ENCODE measurements at places on chromosomes 6 and 20.

DNA sequence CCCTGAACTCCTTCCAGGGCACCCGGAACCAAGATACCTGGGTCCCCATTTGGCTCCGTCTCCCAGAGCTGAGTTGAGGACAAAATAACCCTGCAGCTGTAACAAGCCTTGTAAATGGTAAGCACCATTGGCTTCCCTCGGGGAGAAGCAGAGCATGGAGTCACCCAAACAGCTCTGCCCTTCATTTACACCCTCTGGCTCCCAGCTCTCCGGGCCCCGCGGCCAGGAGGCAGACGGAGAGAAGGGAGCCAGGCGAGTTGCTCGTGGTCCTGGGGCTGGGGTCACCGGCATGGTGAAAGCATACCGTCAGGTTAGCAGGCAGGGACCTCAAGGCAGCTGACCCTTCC lies 2.1 kb downstream of the TFEB start:
- no peaks in the 10 kb centered on the region for H3K36me3 ChIP-seq
- H3K27me3 ChIP-seq: no peaks in the 10 kb centered on the region
- peak overlapping the region; percentile 91 for H3K27ac ChIP-seq
- peak; percentile 46 for DNase-seq
- peaks cover 30% of the 10 kb centered on the region for H3K4me1 ChIP-seq
- peak overlapping the region; percentile 84 for H3K4me3 ChIP-seq

GRCh38 chr6:156984178-156984738 lies 207.1 kb downstream of the ARID1B start:
- no peak for DNase-seq
- H3K36me3 ChIP-seq: no peaks in the 10 kb centered on the region
- H3K27me3 ChIP-seq: no peaks in the 10 kb centered on the region
- peaks cover 57% of the 10 kb centered on the region for H3K4me1 ChIP-seq
- no peak overlapping the region for H3K27ac ChIP-seq

DNA sequence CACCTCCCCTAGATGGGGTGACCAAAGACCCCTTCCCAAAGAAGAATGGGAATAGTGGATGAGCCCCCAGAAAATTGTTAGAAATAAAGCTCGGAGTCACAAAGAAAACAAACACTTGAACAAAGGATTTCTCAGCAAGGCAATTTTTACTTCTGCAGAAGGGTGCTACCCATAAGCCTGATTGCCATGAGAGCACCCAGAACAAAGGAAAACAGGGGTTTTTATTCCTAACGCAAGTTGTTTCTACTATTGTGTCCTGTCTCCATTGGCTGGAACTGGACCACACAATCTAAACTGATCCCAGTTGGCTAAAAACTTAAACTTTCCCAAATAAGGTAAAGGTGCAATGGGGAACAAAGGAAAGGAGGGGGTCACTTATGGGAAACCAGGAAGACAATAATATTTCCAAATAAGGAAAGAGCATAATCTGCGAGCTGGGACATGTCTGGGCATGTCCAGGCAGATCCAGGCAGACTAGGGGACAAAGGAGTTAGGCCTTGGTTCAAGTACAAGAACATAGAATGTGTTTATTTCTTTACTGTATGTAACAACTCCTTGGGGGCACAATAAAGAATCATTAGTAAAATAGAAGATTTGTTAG lies 20.0 kb downstream of the HLA-B start:
- no peak overlapping the region for H3K4me3 ChIP-seq
- no peak for DNase-seq
- H3K27ac ChIP-seq: no peak overlapping the region
- H3K4me1 ChIP-seq: no peaks in the 10 kb centered on the region

GRCh38 chr6:112717856-112718255 lies 370.7 kb downstream of the RFPL4B start:
- no peak for DNase-seq
- no peaks in the 10 kb centered on the region for H3K36me3 ChIP-seq
- no peaks in the 10 kb centered on the region for H3K27me3 ChIP-seq
- H3K4me3 ChIP-seq: no peak overlapping the region

DNA sequence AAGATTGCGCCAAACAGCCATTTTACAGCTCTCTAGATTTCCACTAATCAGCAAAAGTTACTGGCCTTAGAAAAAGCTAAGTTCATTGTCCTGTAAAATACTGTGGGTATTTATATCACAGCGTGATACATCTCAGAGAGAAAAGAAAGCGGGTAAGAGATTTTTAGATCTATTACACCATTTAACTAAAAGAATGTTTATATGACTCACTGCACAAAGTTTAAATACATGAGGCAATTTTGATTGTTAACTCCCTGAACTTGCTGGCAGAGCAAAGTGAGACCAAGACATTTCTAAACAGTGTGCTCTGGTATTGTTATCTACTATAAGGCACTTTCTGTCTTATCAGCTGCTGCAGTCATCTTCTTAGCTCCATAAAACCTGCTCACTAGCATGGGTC lies 314.3 kb downstream of the EPHA7 start:
- H3K27me3 ChIP-seq: no peaks in the 10 kb centered on the region
- H3K36me3 ChIP-seq: no peaks in the 10 kb centered on the region
- DNase-seq: no peak
- peaks cover 5% of the 10 kb centered on the region for H3K4me1 ChIP-seq

GRCh38 chr6:160967833-160968232 lies 23.7 kb upstream of the MAP3K4 start:
- DNase-seq: no peak
- H3K27ac ChIP-seq: no peak overlapping the region
- peaks cover 13% of the 10 kb centered on the region for H3K4me1 ChIP-seq

- H3K27me3 ChIP-seq: peaks cover 25% of the 10 kb centered on the region
- H3K27ac ChIP-seq: peak overlapping the region; percentile 79
- H3K4me3 ChIP-seq: peak overlapping the region; percentile 61
- H3K4me1 ChIP-seq: peaks cover 6% of the 10 kb centered on the region
These were observed 115.1 kb upstream of the ARID1B start for GRCh38 chr6:156662025-156662445.

DNA sequence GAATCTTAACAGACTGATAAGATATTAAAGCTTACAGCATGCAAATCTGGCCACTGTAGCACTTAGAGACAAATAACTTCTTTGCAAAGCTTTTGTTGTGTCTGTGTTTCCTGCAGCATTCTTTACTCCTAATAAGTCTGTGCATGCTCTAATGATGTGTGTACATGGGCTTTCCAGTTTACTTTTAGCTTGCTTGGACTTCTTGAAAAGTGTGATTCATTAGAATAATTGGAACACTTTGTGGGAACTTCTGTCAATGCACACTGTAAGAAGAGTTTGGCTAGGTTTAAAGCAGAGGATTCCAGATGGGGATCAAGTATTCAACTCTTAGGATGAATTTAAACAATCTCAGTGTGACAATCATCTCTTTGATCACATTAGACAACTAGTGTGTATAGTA lies 22.1 kb upstream of the TINAG start:
- no peak overlapping the region for H3K4me3 ChIP-seq
- peaks cover 49% of the 10 kb centered on the region for H3K4me1 ChIP-seq
- H3K27ac ChIP-seq: no peak overlapping the region
- no peaks in the 10 kb centered on the region for H3K36me3 ChIP-seq

GRCh38 chr6:12271997-12272396 lies 18.2 kb upstream of the EDN1 start:
- H3K4me3 ChIP-seq: no peak overlapping the region
- no peaks in the 10 kb centered on the region for H3K27me3 ChIP-seq
- H3K27ac ChIP-seq: no peak overlapping the region

GRCh38 chr6:28089054-28089453 lies 8.7 kb downstream of the ZNF165 start:
- H3K27ac ChIP-seq: no peak overlapping the region
- no peak overlapping the region for H3K4me3 ChIP-seq
- no peak for DNase-seq
- peaks cover 19% of the 10 kb centered on the region for H3K36me3 ChIP-seq
- H3K27me3 ChIP-seq: peaks cover 2% of the 10 kb centered on the region

DNA sequence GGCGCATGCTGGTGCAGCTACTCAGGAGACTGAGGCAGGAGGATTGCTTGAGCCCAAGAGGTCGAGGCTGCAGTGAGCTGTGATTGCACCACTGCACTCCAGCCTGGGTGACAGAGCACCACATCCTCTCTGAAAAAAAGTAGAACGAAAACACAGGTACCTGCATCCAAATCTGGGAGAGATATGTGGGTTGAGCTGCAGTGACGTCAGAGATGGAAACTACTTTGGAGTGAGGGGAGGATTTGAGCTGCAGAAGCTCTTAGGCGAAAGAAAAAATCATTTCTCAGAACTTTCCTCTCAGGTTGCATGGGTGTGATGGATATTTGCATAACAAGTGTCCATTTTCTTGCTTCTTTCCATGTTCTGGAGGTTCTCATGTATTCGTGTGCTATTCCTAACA lies 4.0 kb upstream of the TULP1 start:
- no peaks in the 10 kb centered on the region for H3K36me3 ChIP-seq
- no peak overlapping the region for H3K27ac ChIP-seq
- no peak overlapping the region for H3K4me3 ChIP-seq
- DNase-seq: no peak
- H3K27me3 ChIP-seq: no peaks in the 10 kb centered on the region

- DNase-seq: no peak
- no peaks in the 10 kb centered on the region for H3K27me3 ChIP-seq
- no peak overlapping the region for H3K27ac ChIP-seq
- H3K36me3 ChIP-seq: no peaks in the 10 kb centered on the region
- peaks cover 10% of the 10 kb centered on the region for H3K4me1 ChIP-seq
These were observed 17.1 kb downstream of the TTK start for GRCh38 chr6:80021591-80021990.

DNA sequence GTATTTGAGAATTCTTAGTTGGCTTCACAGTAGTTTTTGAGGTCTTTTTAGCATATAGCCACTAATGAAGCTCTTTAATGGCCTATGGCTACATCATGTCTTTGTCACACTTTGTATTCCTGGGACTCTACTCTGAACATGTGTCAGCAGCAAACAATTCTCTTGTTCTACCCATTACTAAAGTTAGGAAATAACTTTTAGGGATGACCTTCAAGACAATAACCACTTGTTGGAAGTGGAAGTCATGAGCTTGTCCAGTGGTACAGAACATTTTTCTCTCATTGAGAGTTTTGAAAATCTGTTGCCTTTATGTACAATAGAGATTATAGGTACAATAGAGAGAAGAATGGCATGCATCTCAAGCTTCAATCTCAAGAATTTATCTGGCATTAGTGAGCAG lies 571.6 kb upstream of the JAG1 start:
- H3K4me1 ChIP-seq: peaks cover 22% of the 10 kb centered on the region
- no peak overlapping the region for H3K27ac ChIP-seq
- H3K36me3 ChIP-seq: no peaks in the 10 kb centered on the region
- H3K27me3 ChIP-seq: no peaks in the 10 kb centered on the region
- DNase-seq: no peak
- H3K4me3 ChIP-seq: no peak overlapping the region

DNA sequence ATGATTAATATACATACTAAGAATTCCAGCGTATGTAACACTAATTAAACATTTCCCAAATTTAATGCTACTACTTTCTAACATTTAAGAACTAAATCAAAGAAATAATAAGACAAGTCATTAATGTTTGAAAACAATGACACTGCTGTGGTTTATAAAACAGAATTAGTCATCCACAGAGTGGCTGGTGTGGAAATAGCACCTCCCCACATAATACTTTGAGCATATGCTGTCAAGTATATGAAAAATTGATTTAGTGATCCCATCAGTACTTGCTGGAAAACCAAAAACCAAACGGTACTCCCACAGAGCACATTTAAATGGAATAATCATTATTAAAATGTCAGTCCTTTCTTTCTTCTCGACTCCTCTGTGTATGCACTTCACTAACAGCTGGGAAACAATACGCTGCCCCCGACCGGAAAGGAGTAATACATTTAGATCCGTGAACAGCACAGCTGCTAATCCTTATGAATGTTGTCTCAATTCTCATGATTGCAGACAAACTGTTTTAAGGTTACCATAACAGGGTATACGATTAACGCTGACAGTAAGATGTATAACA lies 78.4 kb downstream of the PREP start:
- no peak for DNase-seq
- H3K4me3 ChIP-seq: no peak overlapping the region
- H3K27me3 ChIP-seq: no peaks in the 10 kb centered on the region
- peaks cover 27% of the 10 kb centered on the region for H3K4me1 ChIP-seq

- H3K4me3 ChIP-seq: no peak overlapping the region
- DNase-seq: no peak
- H3K4me1 ChIP-seq: peaks cover 64% of the 10 kb centered on the region
- H3K36me3 ChIP-seq: peaks cover 15% of the 10 kb centered on the region
- peak overlapping the region; percentile 77 for H3K27ac ChIP-seq
These were observed 103.0 kb downstream of the SASH1 start for GRCh38 chr6:148445620-148446019.

- no peak for DNase-seq
- H3K27ac ChIP-seq: no peak overlapping the region
- H3K36me3 ChIP-seq: no peaks in the 10 kb centered on the region
- no peaks in the 10 kb centered on the region for H3K27me3 ChIP-seq
- H3K4me1 ChIP-seq: no peaks in the 10 kb centered on the region
These were observed 4.6 kb upstream of the CABLES2 start for GRCh38 chr20:62411479-62412193.

DNA sequence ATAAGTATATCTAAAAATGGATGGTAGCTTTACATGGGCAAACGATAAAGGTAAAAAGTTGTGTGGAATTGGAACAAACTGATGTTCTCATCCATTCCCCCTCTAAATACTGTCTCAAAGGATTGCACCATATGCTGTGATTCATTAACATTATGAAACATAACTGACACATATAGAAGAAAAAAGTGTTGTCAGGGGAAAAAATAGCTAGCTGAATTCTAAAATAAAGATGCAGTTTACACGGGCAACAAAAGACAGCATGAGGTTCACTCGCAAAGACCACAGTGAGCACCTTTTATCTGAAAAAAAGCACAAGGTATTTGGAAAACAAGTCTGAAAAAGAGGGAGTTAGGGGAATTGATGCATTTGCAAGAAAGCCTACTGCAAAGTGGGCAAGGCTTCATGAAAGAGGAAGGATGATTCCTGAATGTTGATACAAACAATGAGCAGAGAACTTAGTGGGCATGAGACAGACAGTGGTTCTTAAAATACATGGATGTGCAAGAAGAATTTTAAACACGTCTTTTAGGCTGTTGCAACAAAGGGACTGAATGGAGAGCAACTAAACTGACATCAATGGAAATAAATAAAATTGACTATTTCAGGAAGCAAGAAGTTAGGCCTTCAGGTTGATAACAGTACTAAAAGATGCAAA lies 280.9 kb downstream of the KIF16B start:
- H3K36me3 ChIP-seq: no peaks in the 10 kb centered on the region
- no peak for DNase-seq
- no peaks in the 10 kb centered on the region for H3K4me1 ChIP-seq
- no peak overlapping the region for H3K4me3 ChIP-seq
- H3K27me3 ChIP-seq: no peaks in the 10 kb centered on the region

GRCh38 chr6:21707524-21708319 lies 114.2 kb downstream of the SOX4 start:
- no peaks in the 10 kb centered on the region for H3K27me3 ChIP-seq
- H3K4me1 ChIP-seq: peaks cover 17% of the 10 kb centered on the region
- peak overlapping the region; percentile 49 for H3K27ac ChIP-seq
- no peak for DNase-seq

DNA sequence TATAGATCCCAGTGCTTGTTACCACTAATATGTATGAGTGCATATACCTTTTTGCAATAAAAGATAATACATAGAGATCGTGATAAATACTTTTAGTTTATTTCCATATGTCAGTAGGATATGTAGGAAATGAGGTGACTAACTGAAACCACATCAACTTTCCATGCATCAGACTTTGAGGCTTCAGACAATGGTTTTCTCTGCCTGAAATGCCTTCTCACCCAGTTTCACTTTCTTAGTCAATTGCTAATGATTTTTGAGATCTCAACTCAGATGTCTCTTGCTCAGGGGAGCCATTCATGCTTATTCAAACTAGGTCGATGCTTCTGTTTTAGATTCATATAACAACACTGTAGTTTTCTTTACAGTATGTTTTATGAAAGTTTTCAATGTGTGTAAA lies 626.6 kb upstream of the ADGRB3 start:
- H3K27me3 ChIP-seq: peaks cover 9% of the 10 kb centered on the region
- no peak overlapping the region for H3K27ac ChIP-seq
- H3K36me3 ChIP-seq: no peaks in the 10 kb centered on the region
- no peak for DNase-seq
- no peak overlapping the region for H3K4me3 ChIP-seq
- no peaks in the 10 kb centered on the region for H3K4me1 ChIP-seq
